ENCODE measurements at places on chromosomes 5 and 9.
A peak's percentile ranks its signal among the peaks of the same experiment; 100 is the strongest.

DNA sequence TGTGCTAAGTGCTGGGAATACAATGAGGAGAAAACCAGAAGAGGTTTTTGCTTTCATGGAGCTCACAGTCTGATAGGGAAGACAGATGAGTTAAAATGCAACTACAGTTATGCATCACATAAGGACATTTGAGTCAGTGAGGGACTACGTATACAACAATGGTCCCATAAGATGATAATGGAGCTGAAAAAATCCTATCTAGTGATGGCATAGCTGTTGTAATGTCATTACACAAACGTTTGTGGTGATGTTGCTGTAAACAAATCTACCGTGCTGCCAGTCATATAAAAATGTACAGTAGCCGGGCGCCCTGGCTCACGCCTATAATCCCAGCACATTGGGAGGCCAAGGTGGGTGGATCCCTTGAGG is 110.1 kb upstream of the RAD23B start:
- DNase-seq = no peak

DNA sequence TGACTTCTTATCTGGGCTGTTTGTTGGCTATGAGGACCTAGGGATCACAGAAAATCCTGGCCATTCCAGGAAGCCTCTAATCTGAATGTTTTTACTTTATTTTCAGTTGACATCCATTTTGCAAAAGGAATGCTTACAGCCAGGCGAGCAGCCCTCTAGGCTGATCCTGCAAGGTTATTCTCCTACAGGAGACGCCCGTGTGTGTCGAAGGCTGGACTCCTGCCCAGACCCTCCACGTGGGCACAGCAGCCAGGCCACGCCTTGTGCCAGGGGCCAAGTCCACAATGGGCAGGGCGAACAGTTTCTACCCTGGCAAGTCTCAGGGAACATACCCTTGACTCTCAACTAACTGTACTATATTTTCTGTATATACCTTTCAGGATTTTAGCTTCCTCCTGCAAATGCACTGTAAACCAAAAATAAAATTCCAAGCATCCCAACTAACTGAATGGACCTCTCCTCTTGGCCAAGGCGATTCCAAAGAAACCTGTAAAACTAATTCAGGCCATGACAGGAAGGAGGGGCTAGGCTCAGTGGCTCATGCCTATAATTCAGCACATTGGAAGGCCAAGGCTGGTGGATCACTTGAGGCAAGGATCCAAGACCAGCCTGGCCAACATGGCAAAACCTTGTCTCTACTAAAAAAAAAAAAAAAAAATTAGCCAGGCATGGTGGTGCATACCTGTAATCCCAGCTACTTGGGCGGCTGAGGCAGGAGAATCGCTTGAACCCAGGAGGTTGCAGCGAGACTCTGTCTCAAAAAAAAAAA is 5.7 kb downstream of the CMBL start:
- no peak for DNase-seq

DNA sequence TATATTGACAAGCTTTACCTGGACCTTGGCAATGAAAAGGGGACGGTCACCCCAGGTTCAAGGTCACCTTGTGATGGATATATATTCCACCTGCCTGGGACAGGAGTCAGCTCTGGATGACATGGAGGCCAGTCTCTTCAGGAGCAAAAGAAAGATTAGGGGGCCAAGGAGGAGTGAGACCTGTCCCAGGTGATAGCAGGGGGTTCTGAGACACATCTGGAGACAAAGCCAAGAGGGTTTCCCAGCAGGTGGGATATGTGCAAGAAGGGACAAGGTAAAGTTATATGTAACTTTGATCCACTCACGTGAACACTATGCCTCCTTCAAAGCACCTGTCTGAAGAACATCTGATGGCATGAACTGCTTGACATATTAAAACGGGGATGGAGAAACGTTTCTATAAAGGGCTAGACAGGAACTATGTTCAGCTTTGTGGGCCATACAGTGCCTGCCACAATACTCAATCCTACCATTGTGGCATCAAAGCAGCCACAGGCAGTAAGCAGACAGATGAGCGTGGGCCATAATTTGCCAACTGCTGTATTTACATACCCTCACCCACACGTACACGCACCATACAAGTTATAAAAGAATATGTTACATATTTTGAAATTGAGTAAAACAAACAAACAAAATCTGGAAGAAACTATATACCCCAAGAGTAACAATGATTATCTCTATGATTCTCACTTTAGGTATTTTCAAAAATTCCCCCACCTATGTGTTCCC is 62.9 kb upstream of the ZNF622 start:
- DNase-seq = no peak

DNA sequence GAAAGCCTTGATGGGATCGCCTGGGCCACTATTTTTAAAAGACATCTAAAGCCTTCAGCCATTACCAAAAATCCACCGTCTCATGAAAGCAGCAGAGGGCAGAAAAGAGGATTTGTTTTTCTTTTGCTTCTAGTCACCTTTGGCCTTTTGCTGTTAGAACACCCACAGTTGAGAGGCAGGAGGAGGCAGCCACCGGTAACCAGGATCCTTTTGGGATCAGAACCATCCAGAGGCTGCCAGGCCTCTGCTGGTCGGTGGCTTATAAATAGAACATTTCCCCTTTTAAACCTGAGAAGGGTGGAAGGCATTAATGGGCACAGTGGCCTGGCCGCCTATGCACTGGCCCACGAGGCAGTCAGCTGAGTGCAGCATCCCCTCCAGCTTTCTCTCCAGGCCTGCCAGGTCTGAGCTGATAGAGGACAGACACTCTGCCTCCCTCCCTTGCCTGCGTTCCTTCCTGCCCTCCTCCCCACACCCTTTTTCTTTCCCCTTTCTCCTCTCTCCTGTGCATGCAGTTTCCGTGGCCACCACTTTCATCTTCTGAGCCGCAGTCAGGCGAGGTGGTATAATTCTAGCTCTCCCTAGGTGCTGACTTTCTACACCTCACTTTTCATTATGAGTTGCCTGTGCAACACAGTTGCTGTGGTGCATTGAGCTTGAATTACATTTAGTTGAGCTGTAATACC is 253.4 kb downstream of the ARHGAP26 start:
- no peak for DNase-seq

- no peak for DNase-seq
Measured at GRCh38 chr5:79143684-79144379, 32.2 kb downstream of the BHMT start.

DNA sequence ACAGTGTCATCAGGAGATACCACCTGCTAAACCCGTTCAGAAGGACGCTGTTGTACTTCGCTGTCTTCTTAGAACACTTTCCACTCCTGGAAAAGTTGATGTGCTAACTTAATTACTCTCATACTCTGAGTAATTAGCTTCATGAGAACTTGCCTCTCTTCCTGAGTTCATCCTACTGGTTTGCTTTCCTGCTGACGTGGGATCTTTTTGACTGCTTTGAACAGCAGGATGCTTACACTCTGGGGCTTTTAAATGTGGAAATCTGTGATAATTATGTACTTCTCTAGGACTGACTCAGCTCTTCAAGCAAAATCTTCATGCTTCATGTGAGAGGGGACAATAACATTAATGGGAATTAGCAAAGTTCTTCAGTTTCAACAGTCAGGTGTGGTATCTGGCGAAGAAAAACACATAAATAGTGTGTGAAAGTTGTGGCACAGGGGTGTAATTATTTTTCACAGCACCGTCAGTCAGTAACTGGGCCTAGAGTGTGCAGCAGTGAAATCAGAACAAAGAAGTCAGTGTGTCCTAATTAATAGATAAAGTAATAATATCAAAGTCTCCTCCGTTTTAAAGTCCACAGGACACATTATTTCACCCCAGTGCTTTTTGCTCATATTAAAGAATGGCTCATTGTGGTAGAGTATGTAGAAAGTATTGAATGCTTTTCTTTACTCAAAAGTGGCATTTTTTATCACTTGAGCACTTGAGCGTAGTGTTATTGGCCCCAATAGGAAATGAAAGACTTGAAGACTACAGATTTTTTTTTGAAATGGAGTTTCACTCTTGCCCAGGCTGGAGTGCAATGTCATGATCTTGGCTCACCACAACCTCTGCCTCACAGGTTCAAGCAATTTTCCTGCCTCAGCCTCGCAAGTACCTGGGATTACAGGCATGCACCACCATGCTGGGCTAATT is 140.9 kb upstream of the DMRT1 start:
- DNase-seq = no peak

- no peak for DNase-seq
Measured at GRCh38 chr5:79831381-79832309, 142.0 kb downstream of the CMYA5 start.

GRCh38 chr9:135239100-135239768 is 151.8 kb downstream of the OLFM1 start:
- no peak for DNase-seq

- no peak for DNase-seq
Measured at GRCh38 chr5:110177729-110178128, 488.0 kb downstream of the MAN2A1 start.

DNA sequence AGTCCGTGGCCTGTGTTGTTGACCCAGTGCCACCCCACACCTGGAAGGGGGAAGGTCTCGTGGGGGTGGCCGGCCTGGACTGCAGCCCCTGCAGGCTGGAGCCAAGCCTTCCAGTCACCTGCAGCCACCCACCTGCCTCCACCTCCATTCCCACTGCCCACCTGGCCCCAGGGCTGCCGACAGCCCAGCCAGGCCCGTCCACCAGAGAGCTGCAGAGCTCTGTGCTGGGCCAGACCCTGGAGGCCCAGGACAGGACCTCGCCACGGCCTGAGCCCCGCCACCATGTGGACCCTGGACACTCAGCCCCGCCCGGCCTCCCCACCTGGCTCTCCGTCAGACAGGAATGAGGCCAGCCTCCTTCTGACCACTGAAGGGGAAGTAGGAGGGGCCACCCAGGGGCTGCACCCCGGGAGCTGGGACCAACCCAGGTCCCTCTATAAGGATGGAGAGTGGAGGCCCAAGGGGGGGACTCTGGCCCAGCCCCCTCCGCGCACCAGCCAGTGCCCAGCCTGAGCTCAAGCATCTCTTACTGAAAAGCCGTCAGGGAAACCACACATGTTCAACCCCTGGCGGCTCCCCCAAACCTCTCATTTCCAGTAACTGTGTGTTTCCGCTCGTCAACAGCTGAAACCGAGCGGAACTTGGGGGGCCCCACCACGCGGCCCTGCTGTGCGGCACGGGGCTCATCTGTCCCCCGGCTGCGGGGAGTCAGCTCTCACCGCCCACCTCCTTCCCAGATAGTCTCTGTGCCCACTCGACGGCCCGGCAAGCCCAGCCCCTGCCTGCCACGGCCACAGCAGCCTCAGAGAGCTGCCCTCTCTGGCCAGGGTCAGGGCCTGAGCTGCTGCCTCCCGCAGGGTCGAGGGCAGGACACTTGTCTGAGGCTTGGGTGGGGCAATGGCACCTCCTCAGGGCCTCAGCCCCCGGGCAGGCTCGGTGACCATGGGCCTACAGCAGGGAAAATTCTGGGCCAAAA is 12.8 kb downstream of the NOTCH1 start:
- peak; percentile 74 for DNase-seq

DNA sequence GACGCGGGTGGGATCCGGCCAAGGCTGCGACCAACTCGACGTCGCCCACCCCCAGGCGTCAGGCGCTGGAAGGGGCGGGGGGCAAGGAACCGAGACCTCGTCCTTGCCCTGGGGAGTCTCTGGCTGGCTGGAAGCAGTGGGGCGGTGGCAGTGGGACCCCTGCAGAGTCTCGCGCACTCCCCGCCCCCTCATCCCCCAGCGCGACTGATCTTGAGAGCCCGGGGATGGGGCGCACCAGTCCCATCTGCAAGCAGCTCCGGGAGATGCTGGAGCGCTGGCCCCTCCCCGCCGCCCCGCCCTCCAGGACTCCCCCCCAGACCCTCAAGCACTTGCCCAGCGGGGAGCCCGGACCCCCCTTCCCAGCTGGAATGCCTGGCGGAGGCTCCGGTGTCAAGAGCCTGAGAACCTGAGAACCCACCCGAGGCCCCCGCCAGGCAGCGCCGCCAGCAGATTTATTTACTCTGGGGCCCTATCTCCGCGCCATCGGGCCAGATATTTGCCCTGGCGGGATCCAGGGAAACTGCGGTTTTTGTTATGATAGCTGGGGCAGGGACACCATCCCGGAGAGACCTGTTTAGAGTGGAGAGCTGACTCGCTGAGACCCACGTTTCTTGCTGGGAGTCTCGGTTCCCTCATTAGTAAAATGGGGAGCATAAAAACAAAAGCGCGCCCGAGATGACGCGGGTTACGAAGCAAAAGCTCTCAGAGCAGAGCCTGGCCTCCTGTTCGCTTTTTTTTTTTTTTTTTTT is 1.2 kb downstream of the PRRT1B start:
- peak; percentile 27 for DNase-seq

DNA sequence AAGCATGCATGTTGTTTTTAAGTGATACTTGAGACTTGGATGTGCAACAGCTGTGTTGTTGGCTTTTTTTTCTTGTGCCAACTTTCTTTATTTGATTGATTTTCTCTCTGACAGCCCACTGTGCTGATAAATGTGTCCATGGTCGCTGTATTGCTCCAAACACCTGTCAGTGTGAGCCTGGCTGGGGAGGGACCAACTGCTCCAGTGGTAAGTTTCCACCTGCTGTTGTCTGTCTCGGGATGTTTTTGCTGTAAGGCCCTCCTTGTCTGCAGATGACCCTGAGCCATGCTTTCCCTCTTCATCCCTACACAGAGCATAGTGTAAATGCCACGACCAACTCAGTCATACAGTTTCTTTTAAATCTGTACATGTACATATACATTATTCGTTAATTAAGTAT is 79.2 kb downstream of the MEGF10 start:
- no peak for DNase-seq

GRCh38 chr5:172502410-172502809 is 48.1 kb upstream of the SH3PXD2B start:
- DNase-seq = no peak

- no peak for DNase-seq
Measured at GRCh38 chr9:82593501-82593900, 469.4 kb downstream of the RASEF start.

DNA sequence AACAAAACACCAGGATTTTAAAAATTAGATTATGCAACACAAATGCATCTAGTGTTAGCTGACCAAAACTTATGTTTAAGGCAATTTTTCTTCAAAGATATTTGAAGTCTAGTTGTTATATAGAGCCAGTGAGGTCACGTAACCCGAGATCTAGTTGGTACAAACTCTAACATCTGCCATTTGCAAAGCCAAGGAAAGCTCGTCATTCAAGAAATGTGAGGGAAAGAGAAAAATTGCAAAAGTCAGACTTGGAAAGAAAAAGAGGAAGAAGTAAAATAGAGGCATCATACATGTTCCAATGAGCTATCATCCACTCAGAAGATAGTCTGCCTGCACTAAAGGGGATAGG is 293.4 kb upstream of the PUM3 start:
- DNase-seq = no peak

- DNase-seq = no peak
Measured at GRCh38 chr5:96691503-96692303, 29.5 kb downstream of the CAST start.

All from CD4-positive, alpha-beta T cell (primary cell).